ENCODE measurements at places on chromosomes 3 and 15. TPM values are rescaled to one million over a fixed set of nuclear protein-coding genes. Genes with fewer than 3 reads are reported as not detected.

KLHDC8B gene
- total RNA-seq = 6.8 TPM

POLG gene
- 95.2 TPM for total RNA-seq

KLHL40 gene
- not detected for total RNA-seq

MYRIP gene
- total RNA-seq = 0.59 TPM

KIAA1143 gene
- 17.5 TPM for total RNA-seq

RBP2 gene
- total RNA-seq = not detected

ZNF619 gene
- total RNA-seq = 1.3 TPM

ATP8B4 gene
- not detected for total RNA-seq

CIB2 gene
- 37.3 TPM for total RNA-seq

CACNA2D2 gene
- total RNA-seq = 0.59 TPM

LMLN gene
- 21.8 TPM for total RNA-seq

CAMKV gene
- total RNA-seq = 0.85 TPM

GJD2 gene
- not detected for total RNA-seq

CIDEC gene
- not detected for total RNA-seq

EIF1B gene
- total RNA-seq = 25.0 TPM
